CD4-positive, alpha-beta T cell treated with Interleukin-15 for 4 hours (primary cell): ENCODE measurements at places on chromosomes 11 and 22.

DNA sequence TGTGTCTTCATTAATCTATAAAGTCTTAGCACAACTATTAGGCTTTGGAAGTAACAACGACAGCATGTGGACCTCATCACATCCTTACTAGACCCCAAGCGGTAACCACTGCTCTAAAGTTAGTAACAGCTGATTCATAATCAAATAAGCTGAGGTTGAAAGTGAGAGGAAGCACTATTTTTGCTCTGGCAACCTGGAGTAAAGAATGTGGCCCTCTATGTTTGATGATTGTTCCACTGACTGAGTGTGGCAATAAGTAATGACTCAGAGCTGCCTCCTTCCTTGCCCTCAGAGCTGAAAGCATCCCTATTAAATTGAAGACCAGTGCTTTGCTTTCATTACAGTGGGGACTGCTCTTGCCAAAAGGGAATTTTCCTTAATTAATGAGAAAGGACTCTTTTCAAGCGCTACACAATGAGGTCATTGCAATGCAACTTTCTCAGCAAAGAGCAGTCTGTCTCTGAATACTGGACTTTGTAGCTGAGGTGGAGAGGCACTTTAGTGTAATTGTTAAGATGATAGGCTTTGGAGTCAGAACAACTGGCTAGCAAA lies 906.1 kb upstream of the RAG2 start:
- DNase-seq: no peak

DNA sequence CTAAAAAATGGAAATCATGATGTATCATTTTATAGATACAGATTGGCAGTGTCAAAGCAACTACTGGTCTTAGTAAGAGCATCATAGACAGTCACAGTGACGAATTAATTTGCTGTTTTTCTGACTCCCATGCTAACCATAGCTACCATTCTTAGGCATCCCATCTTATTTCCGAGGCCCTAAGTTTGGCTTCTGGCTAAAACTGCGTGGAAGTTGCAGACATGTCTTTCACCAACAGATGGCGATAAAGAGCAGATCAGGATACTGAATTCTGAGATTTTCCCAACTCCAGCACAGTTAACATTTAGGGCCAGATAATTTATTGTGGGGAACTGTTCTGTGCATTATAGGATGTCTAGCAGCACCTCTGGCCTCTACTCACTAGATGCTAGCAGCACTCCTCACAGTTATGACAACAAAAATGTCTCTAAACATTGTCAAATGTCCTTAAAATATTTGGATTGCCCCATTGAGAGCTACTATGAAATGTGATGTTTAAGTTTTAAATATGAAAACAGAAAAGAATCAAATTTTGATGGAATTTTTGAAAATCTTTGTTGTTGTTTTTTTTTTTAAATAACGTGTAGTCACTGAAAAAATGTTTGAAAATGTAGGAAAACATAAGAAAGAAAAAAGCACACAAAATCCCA lies 16.3 kb downstream of the OR2AG2 start:
- DNase-seq: peak; percentile 60

- peak; percentile 46 for DNase-seq
Observed at GRCh38 chr11:9001736-9002135, 2.1 kb downstream of the NRIP3 start.

DNA sequence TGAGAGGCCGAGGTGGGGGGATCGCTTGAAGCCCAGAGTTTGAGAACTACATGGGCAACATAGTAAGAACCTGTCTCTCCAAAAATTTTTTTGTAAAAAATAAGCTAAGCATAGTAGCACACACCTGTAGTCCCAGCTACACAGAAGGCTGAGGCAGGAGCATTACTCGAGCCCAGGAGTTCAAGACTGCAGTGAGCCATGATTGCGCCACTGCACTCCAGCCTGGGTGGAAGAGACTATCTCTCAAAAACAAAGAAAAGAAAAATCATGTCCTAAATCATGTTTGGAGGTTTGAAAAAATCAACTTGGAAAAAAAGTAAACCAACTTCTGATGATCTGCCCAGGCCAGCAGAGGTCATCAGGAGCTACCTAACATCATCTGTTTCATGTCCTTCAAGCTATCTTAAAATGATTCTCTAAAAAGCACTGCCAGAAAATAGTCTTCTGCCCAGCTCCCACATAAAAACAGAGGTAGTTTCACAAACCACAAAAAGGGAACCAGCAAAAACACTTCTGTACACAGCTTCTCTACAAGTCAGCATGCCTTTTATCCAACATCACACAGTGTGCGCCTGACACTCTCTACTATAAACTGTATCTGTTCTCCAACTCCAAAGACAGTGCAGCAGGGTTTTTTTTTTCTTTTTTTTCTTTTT lies 165.0 kb downstream of the SOX6 start:
- DNase-seq: no peak

DNA sequence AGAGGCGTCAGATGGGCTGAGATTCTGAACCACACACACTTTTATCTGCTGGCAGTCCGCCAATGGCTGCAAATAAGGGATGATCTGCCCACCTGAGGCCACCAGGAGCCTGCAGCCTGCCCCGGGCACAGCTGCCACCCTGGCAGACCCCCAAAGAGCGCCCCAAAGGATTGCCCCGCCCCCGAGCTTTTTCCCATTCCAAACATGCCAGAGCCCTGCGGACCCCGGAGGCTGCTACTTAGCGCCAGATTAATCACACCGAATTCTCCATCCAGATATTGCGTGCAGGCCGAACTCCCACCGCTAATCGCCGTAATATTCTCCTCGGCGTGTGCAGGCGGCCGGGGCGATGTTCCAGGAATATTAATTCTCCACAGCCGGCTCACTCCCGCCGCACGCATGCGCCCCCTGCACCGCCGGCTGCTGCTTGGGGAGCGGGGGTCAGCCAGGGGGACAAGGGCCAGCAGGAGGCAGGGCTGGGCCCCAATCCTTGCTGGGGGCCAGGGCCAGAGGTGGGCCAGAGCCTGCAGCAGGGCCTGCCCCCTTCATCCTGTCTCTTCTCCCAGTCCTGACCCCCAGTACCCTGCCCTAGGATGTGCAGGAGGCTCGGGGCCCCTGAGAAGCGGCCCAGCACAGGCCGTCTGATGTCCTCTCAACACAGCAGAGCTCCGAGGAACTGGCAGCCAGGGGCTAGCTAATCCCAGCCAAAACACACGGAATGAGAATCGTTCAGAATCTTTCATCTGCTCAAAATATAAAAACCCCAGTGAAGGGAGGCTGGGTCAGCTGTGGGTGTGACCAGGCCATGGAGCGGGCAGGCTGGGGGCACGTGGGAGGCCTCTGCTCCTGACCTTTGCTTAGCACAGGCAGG lies 19.5 kb upstream of the TCF20 start:
- no peak for DNase-seq

DNA sequence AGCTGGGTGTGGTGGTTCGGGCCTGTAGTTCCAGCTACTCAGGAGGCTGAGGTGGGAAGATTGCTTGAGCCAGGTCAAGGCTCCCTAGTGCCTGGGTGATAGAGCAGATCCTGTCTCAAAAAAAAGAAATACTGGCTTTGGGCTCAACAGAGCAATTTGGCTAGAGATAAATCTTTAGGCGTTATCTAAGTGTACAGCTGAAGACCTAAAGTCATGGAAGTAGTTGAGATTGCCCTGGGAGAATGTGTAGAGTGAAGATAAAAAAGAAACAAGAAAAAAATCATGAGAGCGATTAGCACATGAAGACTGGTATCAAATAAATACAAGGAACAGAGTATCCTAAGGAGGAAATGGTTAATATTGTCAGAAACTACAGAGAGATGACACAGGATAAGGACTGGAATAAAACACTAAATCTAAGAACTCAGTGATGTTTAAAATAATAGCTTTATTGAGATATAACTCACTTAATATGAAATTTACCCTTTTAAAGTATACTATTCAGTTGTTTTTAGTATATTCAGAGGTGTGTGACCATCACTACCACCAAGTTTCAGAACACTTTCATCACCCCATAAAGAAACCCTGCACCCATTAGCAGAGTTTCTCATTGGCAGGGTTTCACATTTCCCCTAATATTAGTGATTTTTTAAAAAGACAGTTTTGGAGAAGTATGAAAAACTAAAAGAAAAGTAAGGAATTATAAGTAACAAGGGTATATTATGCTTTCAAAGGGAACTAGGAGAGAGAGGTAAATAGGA lies 20.7 kb downstream of the PIK3C2A start:
- no peak for DNase-seq

- peak; percentile 88 for DNase-seq
Observed at GRCh38 chr11:72724851-72725723, 27.1 kb downstream of the ARAP1 start.

DNA sequence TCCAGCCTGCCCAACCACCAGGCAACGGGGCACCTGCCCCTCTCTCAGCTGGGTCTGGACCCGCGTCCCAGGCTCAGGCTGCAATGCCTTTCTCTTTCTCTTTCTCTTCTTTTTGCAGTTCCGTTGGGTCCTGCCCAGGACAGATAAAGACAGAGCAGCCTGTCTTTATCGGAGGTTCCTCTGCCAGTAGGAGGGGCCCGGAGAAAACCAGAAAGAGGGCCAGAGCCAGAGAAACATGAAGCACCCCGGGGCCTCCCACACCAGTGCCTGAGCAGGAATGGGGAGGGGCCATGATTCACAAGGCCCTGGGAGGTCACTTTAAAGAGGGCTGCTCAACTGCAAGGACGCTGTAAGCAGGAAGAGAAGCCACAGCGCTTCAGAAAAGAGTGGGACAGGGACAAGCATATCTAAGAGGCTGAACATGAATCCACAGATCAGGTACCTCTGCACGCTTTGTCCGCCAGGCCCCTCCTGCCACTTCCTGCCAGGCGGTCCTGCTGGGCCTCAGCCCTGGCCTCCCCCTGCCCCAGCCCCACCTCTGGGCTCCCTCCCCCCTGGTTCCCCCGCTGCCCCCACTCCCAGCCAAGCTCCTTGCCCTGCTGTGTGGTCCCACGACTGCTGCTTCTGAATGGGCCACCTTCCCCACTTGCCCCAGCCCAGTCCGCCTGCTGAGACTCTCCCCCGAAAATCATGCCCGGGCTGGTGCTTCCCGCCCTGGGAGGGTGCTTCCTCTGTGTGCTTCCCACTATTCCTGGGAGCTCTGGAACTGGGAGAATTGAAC lies at the start of gene APOBEC3C:
Gene APOBEC3C (plus strand): TSS at position 316 of the 781 bp plus-strand sequence. CDS start 106 bp downstream, at position 422.
- DNase-seq: peak; percentile 91

GRCh38 chr11:1952806-1953482 lies 5.8 kb downstream of the MRPL23 start:
- DNase-seq: no peak
